ENCODE measurements at places on chromosomes 12 and 14.

DNA sequence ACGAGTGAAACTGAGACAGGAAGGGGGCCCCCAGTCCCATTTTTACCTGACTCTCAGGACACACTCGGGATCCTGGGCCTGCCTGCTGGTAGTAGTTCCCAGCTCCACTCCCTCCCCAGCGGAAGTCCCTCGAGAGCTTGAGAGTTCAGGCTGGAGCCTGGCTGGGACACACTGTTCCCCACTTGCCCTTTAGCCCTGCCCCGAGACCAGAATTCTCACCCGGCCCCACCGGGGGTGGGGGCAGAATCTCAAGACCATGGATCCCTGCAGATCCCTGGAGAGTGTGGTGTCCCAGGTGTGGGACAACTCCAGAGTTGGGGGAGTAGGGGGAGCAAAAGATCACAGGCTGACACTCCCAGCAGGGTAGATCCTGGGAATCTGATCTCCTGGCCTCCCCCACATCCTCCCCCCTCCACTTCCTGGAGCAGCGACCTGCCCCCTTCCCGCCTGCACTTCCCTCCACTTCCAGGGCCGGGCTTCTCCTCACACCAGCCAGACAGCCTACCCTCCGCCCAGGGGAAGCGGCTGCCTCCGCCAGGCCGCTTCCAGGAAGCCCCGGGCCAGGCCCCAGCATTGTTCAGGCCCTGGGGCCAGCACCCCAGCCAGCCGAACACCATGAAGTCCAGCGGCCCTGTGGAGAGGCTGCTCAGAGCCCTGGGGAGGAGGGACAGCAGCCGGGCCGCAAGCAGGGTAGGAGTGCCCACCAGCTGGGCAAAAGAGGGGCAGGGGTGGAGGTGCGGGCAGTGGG, at the start of gene TNS2:
TNS2 (plus strand) TSS at position 495 of the 748 bp plus-strand sequence; CDS start at position 616, 121 bp downstream.
- H3K27me3 ChIP-seq = no peaks in the 10 kb centered on the region
- peaks cover 36% of the 10 kb centered on the region for H3K4me1 ChIP-seq
- H3K36me3 ChIP-seq = peaks cover 5% of the 10 kb centered on the region
- peak within 1 kb of the TSS; percentile 78 for H3K4me3 ChIP-seq
- peak within 1 kb of the TSS; percentile 95 for H3K27ac ChIP-seq
- DNase-seq = no peak

GRCh38 chr14:72665259-72665658, 228.6 kb downstream of the DPF3 start:
- no peak overlapping the region for H3K4me3 ChIP-seq
- DNase-seq = no peak
- no peaks in the 10 kb centered on the region for H3K36me3 ChIP-seq
- no peak overlapping the region for H3K27ac ChIP-seq
- no peaks in the 10 kb centered on the region for H3K27me3 ChIP-seq

DNA sequence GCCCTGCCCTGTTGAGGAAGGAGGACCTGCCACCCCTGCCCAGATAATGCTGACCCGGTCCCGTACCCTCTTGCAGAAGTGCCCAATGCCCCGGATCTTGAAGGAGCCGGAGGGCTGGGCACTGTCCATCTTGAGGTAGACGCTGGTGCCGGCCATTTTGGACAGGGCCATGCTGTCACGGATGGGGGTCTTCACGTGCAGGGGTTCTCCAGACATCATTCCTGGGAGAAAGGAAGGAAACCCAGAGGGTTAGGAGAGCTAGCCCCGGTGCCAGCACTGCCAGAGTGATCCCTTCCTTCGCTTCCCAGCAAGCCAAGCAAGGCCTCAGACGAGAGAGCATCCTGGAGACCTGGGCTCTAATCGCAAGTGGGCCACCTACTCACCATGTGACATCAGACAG, 4.2 kb downstream of the SDS start:
- no peaks in the 10 kb centered on the region for H3K4me1 ChIP-seq
- DNase-seq = no peak
- H3K27me3 ChIP-seq = no peaks in the 10 kb centered on the region

DNA sequence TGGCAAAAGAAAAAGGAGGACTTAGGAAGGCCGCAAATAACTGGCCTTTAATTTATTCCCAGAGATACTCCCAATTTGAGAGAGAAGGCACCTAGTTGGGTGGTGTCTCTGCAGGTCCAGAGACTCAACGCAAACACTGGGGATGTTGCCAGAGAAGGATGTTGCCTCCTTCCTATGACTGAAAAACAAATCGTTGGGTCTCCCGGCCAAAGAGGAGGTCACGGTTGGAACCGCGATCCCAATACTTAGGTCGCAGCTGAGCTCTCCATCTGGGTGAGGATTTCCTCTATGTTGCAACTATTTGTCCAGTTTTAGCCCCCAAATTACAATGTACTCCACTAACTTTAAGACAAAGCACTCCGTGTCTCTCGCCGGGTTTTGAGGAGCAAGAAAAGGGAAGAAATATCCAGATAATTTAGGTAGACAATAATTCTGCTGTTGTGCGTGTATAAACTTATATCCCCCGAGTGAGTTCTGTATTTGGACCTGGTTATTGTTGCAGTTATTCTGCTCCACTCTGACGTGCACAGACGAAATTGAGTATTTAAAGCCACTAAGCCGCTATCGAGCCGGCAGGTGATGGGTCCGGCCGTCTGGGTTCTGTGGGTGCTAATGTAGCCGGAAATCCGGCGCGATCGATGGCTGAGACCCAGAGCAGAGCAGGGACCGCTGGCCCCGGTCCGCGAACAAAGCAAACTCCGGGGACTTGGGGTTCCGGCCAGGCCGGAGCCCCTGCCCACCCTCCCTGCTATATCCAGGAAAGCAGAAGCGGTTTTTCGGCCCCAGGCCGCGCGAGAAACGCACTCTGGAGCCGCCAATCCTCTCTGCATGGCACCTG, 5.7 kb downstream of the HOXC12 start:
- peaks cover 44% of the 10 kb centered on the region for H3K27me3 ChIP-seq
- H3K4me1 ChIP-seq = no peaks in the 10 kb centered on the region
- no peak for DNase-seq
- H3K4me3 ChIP-seq = no peak overlapping the region

GRCh38 chr12:68469113-68469512, 137.0 kb upstream of the MDM1 start:
- no peaks in the 10 kb centered on the region for H3K36me3 ChIP-seq
- no peak overlapping the region for H3K4me3 ChIP-seq
- no peaks in the 10 kb centered on the region for H3K4me1 ChIP-seq
- H3K27me3 ChIP-seq = no peaks in the 10 kb centered on the region
- H3K27ac ChIP-seq = no peak overlapping the region

DNA sequence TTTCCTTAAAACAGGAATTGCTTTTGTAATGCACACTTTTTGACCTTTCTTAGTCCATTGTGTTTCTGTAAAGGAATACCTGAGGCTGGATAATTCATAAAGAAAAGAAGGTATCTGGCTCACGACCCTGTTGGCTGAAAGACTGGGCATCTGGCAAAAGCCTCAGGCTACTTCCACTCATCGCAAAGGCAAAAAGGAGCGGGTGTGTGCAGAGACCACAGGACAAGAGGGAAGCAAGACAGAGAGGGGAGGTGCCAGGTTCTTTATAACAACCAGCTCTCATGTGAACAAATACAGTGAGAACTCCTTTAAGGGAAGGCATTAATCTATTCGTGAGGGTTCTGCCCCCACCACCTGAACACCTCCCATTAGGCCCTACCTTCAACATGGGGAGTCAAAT, 182.1 kb downstream of the C12orf50 start:
- no peaks in the 10 kb centered on the region for H3K4me1 ChIP-seq
- H3K27ac ChIP-seq = no peak overlapping the region
- no peak overlapping the region for H3K4me3 ChIP-seq
- no peaks in the 10 kb centered on the region for H3K27me3 ChIP-seq
- DNase-seq = no peak

- peak overlapping the region; percentile 99 for H3K27ac ChIP-seq
- DNase-seq = no peak
- H3K4me3 ChIP-seq = peak overlapping the region; percentile 94
- H3K4me1 ChIP-seq = peaks cover 30% of the 10 kb centered on the region
- H3K27me3 ChIP-seq = no peaks in the 10 kb centered on the region
- H3K36me3 ChIP-seq = no peaks in the 10 kb centered on the region
These were observed 1.1 kb upstream of the LRP1 start for GRCh38 chr12:57127101-57127725.

DNA sequence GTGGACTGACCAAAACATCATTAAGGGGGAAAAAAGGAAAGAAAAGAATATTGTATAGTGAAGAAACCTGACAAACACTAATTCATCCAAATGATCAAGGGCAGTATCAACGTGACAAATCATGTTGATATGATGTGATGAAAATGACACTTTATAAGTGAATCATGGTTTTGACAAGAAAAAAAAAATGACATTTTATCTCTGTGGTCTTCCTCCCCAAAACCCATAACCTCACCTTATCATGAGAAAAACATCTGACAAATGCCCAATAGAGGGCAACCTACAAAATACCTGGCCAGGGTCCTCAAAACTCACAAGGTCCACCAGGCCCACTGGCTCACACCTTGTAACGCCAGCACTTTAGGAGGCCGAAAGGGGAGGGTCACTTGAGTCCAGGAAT, 13.8 kb downstream of the TMED10 start:
- H3K4me3 ChIP-seq = no peak overlapping the region
- no peaks in the 10 kb centered on the region for H3K36me3 ChIP-seq
- DNase-seq = no peak
- no peak overlapping the region for H3K27ac ChIP-seq
- H3K27me3 ChIP-seq = no peaks in the 10 kb centered on the region
